ENCODE measurements at places on chromosomes 11 and 22.

GRCh38 chr11:20110908-20111669, 49.2 kb downstream of the DBX1 start:
- DNase-seq, result peak; percentile 21

- no peak for DNase-seq
These were observed 43.5 kb downstream of the SIK2 start for GRCh38 chr11:111645657-111646316.

DNA sequence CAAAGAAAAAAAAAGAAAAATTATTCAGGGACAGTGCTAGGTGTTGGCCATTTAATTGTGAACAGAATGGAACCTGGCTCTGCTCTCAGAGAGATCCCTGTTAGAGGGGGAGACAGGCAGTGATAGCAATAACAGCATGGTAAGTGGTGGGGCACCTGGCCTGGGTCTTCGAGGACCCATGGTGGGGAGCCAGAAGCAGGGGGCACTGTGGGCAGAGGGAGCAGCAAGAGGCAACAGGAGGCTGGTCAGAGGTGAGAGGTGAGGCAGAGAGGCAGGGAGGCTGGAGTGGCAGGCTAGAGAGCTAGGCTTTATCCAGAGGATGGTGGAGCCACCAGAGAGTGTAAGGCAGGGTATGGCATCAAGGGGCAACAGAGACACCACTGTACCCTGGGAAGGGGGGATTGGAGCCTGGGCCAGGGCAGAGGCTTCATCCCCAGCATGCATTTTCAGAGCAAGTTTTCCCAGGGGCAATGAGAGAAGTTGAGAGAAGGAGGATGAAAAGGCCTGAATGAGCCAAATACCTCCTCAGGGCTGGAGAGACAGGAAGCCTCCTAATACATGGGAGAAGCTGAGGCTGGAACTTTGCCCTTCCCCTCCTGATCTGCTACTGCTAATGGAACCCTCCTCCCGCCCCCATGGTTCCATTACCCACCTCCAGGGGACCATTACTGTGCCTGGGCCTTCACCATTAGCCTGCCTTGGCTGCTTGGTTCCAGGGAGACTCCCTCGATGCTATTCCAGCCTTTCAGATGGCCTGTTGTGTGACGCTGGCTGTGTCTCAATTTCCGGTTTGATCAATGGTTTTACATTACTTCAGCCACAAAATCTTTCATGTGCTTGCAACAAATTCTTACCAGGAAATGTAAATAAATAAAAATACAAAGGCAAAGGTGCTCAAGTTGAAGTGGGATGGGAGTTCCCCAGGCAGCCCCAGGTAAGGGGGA, 2.6 kb upstream of the P2RY2 start:
- DNase-seq, result no peak

- no peak for DNase-seq
These were observed 1.1 kb upstream of the PELI3 start for GRCh38 chr11:66465373-66466224.
